ENCODE measurements at places on chromosomes 5 and 9. TPM values are rescaled to one million over a fixed set of nuclear protein-coding genes. Genes with fewer than 3 reads are reported as not detected.

PDLIM7 gene
- 923 TPM for total RNA-seq

SPATA6L gene
- 2.0 TPM for total RNA-seq

CSF1R gene
- 29.6 TPM for total RNA-seq

PDE6A gene
- total RNA-seq: not detected

ACSL6 gene
- 1.8 TPM for total RNA-seq

FGF18 gene
- total RNA-seq: 3.0 TPM

RABGAP1 gene
- total RNA-seq: 90.6 TPM

DNA sequence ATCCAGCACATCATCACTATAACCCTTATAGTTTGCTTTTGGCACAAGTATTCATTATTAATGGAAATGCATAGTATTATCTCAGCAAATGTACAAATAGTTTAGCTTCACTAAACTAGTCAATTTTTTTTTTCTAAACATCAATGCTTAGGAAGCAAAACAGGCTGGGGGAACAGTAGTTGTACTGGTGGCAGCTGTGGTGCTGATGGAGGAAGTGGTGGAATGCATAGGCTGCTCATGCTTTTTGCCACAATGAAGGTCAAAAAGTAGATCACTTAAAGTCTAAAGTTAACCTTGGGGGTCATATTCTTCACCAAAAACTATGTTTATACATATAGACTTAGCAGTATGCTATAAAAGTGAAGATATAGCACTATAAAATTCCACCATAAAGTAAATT, 36.3 kb upstream of the CDKN2B start:
- no peaks in the 10 kb centered on the region for H3K36me3 ChIP-seq
- H3K27me3 ChIP-seq: no peaks in the 10 kb centered on the region

DNA sequence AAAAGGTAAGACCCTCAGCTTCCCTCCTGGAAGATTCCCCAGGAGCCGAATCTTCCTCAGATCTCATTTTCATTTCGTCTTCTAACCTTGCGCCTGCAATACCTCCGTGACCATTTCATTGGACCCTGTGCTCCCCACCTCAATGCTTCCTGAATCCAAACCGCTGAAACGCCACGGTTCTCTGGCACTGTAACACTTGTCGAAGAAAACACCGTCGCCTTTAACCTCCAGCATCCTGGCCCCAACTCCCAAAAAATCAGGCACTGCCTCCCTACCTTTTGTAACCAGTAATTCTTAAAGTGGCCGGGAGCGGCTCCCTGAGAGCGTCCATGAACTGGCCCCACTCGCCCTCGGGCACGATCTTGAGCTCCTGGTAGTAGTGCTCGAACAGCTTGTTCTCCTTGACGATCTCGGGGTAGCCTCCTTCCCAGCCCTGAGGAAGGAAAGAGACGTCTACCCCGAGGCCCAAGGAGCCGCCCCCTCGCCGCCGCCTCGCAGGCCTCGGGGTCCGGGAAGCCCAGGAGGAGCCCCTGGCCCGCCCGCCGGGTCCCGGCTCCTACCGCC, 438 bp downstream of the NSUN2 start:
- H3K4me1 ChIP-seq: peaks cover 37% of the 10 kb centered on the region
- no peaks in the 10 kb centered on the region for H3K27me3 ChIP-seq
- H3K4me3 ChIP-seq: peak overlapping the region; percentile 77
- peak overlapping the region; percentile 87 for H3K27ac ChIP-seq
- DNase-seq: peak; percentile 70
- H3K36me3 ChIP-seq: peaks cover 7% of the 10 kb centered on the region

DNA sequence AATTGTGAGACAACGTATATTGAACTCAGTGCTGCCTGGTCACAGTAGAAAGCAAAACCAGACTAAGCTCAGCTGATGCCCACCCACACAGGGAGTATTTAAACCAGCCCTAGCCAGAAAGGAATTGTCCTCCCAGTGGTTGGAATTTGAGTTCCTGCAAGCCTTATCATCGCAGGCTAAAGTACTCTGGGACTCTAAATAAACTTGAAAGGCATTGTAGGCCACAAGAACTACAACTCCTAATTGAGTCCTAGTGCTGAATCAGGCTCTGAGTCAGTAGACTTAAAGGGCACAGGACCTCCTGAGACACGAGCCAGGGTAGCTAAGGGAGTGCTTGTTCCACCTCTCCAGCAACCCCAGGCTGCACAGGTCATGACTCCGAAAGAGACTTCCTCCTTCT, 171.4 kb downstream of the MCTP1 start:
- H3K36me3 ChIP-seq: no peaks in the 10 kb centered on the region
- H3K4me3 ChIP-seq: no peak overlapping the region
- H3K27me3 ChIP-seq: no peaks in the 10 kb centered on the region
- no peak for DNase-seq
- H3K27ac ChIP-seq: no peak overlapping the region

DNA sequence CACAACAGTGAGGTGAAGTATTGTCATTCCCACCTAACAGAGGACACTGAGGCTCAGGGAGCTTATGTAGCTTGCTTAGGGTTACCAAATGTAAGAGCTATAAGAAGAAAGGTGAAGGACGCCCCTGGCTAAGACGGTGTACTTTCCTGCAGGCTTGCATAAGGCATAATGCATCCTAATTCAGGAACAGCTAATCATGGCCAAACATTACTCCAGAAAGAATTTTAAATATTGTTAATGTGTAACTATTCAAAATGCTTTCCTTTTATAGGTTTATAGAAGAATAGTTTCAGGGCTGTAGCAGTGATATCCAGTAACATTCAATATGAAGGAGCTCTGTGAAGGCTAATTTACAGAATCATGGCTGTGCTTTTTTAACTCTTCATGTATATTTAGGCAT, 479.1 kb downstream of the BNC2 start:
- H3K4me3 ChIP-seq: no peak overlapping the region
- no peak for DNase-seq
- no peaks in the 10 kb centered on the region for H3K27me3 ChIP-seq
- no peaks in the 10 kb centered on the region for H3K4me1 ChIP-seq
- no peak overlapping the region for H3K27ac ChIP-seq
- no peaks in the 10 kb centered on the region for H3K36me3 ChIP-seq

GRCh38 chr5:154276973-154277331, 86.4 kb downstream of the GALNT10 start:
- no peak overlapping the region for H3K4me3 ChIP-seq
- DNase-seq: peak; percentile 91
- H3K27ac ChIP-seq: peak overlapping the region; percentile 1

GRCh38 chr9:97529363-97530076, 28.1 kb downstream of the TMOD1 start:
- peak; percentile 85 for DNase-seq
- H3K27ac ChIP-seq: peak overlapping the region; percentile 91
- H3K27me3 ChIP-seq: no peaks in the 10 kb centered on the region
- peaks cover 9% of the 10 kb centered on the region for H3K36me3 ChIP-seq
- peaks cover 59% of the 10 kb centered on the region for H3K4me1 ChIP-seq

GRCh38 chr9:4689687-4690104, 10.3 kb downstream of the CDC37L1 start:
- H3K4me1 ChIP-seq: no peaks in the 10 kb centered on the region
- H3K36me3 ChIP-seq: peaks cover 9% of the 10 kb centered on the region
- H3K4me3 ChIP-seq: no peak overlapping the region
- H3K27ac ChIP-seq: no peak overlapping the region

GRCh38 chr5:1380011-1380817, 35.3 kb upstream of the CLPTM1L start:
- no peaks in the 10 kb centered on the region for H3K27me3 ChIP-seq
- H3K4me1 ChIP-seq: peaks cover 10% of the 10 kb centered on the region
- DNase-seq: no peak
- no peak overlapping the region for H3K27ac ChIP-seq
- no peak overlapping the region for H3K4me3 ChIP-seq

DNA sequence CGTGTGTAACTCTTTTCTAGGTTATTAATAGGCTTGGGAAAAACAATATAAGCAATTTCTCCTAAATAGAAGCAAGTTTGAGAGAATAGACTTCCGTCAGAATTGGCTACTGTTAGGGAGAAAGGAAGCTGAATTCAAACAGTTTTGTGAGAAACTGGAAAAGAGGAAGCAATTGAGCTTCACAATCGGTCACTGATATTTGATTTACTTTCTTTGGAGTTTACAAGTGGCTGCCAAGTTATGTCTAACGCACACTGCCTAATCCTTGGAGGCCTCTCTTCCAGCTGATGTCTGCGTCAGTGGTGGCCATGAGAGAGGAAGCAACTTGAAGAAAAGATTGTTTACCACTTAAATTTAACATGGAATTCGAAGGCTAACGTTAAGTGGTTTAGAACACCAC, 319.5 kb downstream of the ADGRV1 start:
- no peak for DNase-seq
- H3K27me3 ChIP-seq: no peaks in the 10 kb centered on the region
- no peaks in the 10 kb centered on the region for H3K4me1 ChIP-seq
- H3K4me3 ChIP-seq: no peak overlapping the region

DNA sequence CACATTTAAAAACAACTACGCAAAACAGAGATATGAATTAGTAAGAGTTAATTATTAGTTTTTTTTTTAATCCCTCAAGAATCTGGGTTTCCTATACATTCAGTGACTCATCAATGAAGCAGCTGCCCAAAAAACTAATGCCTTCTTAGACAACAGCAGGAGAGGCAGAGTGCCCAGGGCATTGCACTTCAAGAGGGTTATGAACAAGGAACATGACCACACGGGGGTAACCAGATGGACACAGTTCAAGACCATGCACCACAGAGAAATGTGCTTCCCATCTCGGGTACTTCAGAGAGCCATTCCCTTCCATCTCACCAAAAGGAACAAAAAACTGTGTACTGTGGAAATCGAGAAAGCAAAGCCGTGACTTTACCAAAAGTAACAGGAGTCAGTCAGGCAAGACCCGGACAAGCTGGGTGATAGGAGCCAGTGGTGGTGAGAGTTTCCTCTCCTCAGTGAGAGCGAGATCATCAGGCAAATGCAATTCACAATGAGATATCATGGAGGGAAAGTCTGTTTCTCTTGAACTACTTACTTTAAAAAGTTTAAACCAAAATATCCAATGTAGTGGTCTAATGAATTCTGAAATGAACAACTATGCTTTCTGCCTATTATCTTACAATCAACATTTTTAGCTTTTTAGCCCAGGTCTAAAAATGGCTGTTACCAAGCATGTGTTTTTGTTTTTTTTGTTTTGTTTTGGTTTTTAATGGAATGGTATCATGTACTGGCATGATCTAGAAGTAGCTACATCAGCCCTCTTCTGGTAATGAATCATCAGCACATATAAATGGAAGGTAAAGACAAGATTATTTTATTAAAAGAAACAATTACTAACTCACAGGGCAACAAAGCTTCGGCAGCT, 192.1 kb downstream of the TSSK1B start:
- H3K4me1 ChIP-seq: peaks cover 8% of the 10 kb centered on the region
- H3K27me3 ChIP-seq: no peaks in the 10 kb centered on the region
- no peak for DNase-seq

GRCh38 chr5:43043400-43043756, 3.3 kb upstream of the ANXA2R start:
- DNase-seq: no peak
- peak overlapping the region; percentile 64 for H3K4me3 ChIP-seq
- peaks cover 2% of the 10 kb centered on the region for H3K27me3 ChIP-seq
- H3K27ac ChIP-seq: peak overlapping the region; percentile 92
- H3K36me3 ChIP-seq: no peaks in the 10 kb centered on the region

GRCh38 chr5:77437194-77437593, 54.9 kb downstream of the WDR41 start:
- H3K4me1 ChIP-seq: no peaks in the 10 kb centered on the region
- H3K27ac ChIP-seq: no peak overlapping the region
- H3K36me3 ChIP-seq: peaks cover 14% of the 10 kb centered on the region
- H3K27me3 ChIP-seq: no peaks in the 10 kb centered on the region
- H3K4me3 ChIP-seq: no peak overlapping the region

- no peaks in the 10 kb centered on the region for H3K27me3 ChIP-seq
- peaks cover 76% of the 10 kb centered on the region for H3K4me1 ChIP-seq
- H3K27ac ChIP-seq: peak overlapping the region; percentile 88
- no peak for DNase-seq
- H3K4me3 ChIP-seq: no peak overlapping the region
Observed at GRCh38 chr9:129889122-129889940, 54.1 kb downstream of the USP20 start.

DNA sequence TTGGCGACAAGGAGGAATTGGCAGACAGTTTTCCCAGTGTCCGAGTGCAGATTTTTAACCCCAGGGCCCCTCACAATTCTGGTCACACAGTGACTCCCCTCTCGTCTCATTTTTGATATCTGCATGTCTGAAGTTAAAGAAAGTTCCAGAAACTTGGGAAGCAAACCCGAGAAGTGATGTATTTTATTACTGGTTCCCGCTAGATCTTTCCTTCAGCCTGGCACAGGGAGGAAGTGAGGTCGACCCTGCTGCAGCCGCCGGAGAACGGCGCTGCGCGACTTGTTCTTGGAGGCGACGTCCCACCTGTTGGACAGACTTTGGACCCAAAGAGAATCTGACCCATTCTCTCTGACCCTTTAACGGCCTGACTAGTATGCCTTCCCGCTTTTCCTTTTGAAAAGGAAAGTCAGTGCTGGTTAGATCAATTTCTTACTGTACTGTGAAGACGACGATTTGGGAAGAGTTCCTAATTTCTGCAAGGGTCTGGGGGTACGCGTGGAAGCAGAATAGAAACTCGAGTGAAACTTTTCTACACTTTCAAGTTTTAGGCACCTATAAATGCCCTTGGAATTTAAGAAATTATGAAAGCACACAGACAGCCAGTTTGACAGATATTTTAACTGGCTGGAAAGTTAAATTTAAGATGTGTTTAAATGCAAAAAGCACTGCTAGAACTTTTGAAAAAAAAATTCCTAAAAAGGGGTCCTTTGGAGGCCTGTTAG, 744 bp downstream of the OTULIN start:
- peaks cover 45% of the 10 kb centered on the region for H3K4me1 ChIP-seq
- DNase-seq: no peak
- peak overlapping the region; percentile 90 for H3K27ac ChIP-seq
- H3K36me3 ChIP-seq: no peaks in the 10 kb centered on the region
- peak overlapping the region; percentile 79 for H3K4me3 ChIP-seq

GRCh38 chr9:129888293-129889121, 53.2 kb downstream of the USP20 start:
- H3K4me1 ChIP-seq: peaks cover 84% of the 10 kb centered on the region
- no peak for DNase-seq
- peaks cover 17% of the 10 kb centered on the region for H3K36me3 ChIP-seq

GRCh38 chr9:93659044-93659836, 82.9 kb downstream of the PHF2 start:
- no peak overlapping the region for H3K4me3 ChIP-seq
- no peaks in the 10 kb centered on the region for H3K4me1 ChIP-seq
- no peak overlapping the region for H3K27ac ChIP-seq

DNA sequence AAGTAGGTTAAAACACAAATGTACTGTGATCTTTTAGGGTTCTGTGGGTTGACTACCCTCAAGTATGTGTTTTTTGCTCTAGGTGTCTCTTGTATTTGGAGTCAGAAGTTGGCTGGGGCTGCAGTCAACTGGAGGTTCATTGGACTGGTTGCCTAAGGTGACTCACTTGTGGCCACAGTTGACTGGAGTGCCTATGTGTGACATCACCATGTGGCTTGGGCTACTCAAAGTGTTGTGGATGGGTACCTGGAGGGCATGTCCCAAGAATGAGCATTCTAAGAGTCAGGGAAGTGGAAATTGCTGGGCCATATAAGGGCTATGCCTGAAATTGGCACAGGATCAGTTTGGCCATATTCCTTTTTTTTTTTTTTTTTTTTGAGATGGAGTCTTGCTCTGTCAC, 27.4 kb downstream of the SNX30 start:
- no peak for DNase-seq
- H3K4me1 ChIP-seq: no peaks in the 10 kb centered on the region
- no peaks in the 10 kb centered on the region for H3K27me3 ChIP-seq
- H3K36me3 ChIP-seq: no peaks in the 10 kb centered on the region
- no peak overlapping the region for H3K4me3 ChIP-seq

Data from sigmoid colon (tissue), 7 donors.